Left cardiac atrium (tissue), 4 donors: ENCODE measurements at places on chromosomes 4 and X. TPM values are rescaled to one million over a fixed set of nuclear protein-coding genes. Genes with fewer than 3 reads are reported as not detected.

EGFL6 gene
- not detected for total RNA-seq

HTR2C gene
- total RNA-seq, result not detected

RAB40A gene
- total RNA-seq, result 0.18 TPM

LAMTOR3 gene
- total RNA-seq, result 32.3 TPM

GAGE12C gene
- not detected for total RNA-seq

MAGED2 gene
- 80.8 TPM for total RNA-seq

PDE6B gene
- total RNA-seq, result 4.7 TPM

MAGEH1 gene
- 18.8 TPM for total RNA-seq

GATA1 gene
- total RNA-seq, result not detected

ERAS gene
- not detected for total RNA-seq

MTMR1 gene
- total RNA-seq, result 22.4 TPM

LGI2 gene
- total RNA-seq, result 7.4 TPM

C4orf54 gene
- 3.2 TPM for total RNA-seq

ADH7 gene
- not detected for total RNA-seq

ZAR1 gene
- total RNA-seq, result not detected

ADGRG4 gene
- 0.03 TPM for total RNA-seq

PACRGL gene
- 10.0 TPM for total RNA-seq

FGG gene
- 0.24 TPM for total RNA-seq

FABP2 gene
- not detected for total RNA-seq

CFP gene
- total RNA-seq, result 10.9 TPM

DLG3 gene
- total RNA-seq, result 15.0 TPM

SHROOM4 gene
- 8.3 TPM for total RNA-seq

LYAR gene
- total RNA-seq, result 9.4 TPM

NPNT gene
- total RNA-seq, result 3.9 TPM

CPZ gene
- 2.2 TPM for total RNA-seq

KLF8 gene
- total RNA-seq, result 7.8 TPM

CA5B gene
- total RNA-seq, result 10.5 TPM

PRR32 gene
- 3.9 TPM for total RNA-seq

CDKL2 gene
- 0.62 TPM for total RNA-seq

ERCC6L gene
- total RNA-seq, result 0.10 TPM

NAA11 gene
- total RNA-seq, result not detected

F8A3 gene
- total RNA-seq, result not detected

CT45A3 gene
- total RNA-seq, result not detected

PNMA6F gene
- total RNA-seq, result not detected

ARSH gene
- total RNA-seq, result not detected

CITED1 gene
- 1.7 TPM for total RNA-seq

GRIA2 gene
- total RNA-seq, result not detected

SPACA5 gene
- not detected for total RNA-seq

HERC5 gene
- 2.4 TPM for total RNA-seq

HPGDS gene
- total RNA-seq, result 2.0 TPM

RTL5 gene
- total RNA-seq, result 3.9 TPM

NUDT10 gene
- 0.13 TPM for total RNA-seq

RPL36A gene
- 98.2 TPM for total RNA-seq

TAF7L gene
- not detected for total RNA-seq

F8 gene
- total RNA-seq, result 45.7 TPM

ODAM gene
- not detected for total RNA-seq

TCP11X2 gene
- total RNA-seq, result not detected

CORIN gene
- 89.0 TPM for total RNA-seq

OTC gene
- total RNA-seq, result 0.58 TPM

FRAS1 gene
- 5.2 TPM for total RNA-seq

GPC3 gene
- total RNA-seq, result 8.3 TPM

CHST7 gene
- 29.0 TPM for total RNA-seq

HSFX1 gene
- 2.3 TPM for total RNA-seq

ATP8A1 gene
- 22.3 TPM for total RNA-seq
